ENCODE measurements at places on chromosomes 4 and X.

DNA sequence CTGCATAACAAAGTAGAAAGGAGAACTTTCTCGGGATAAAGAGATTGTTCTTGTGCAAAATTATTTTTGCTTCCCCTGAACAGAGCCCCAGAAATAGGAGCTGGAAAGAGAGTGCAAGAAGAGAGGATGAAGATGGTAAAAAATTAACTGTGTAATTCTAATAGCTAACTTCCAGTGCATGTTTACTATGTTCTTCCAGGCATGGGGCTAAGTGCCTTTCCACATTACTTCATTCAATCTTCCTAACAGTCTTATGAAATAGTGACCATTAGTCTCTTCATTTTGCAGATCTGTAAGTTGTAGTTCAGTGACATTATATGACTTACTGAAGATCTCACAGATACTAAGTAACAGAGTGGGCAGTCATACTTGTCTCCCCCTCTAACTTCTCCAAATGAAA, 61.1 kb upstream of the KLHL13 start:
- DNase-seq: no peak

- no peak for DNase-seq
These were observed 138.2 kb upstream of the RAPGEF2 start for GRCh38 chr4:158964728-158965124.

DNA sequence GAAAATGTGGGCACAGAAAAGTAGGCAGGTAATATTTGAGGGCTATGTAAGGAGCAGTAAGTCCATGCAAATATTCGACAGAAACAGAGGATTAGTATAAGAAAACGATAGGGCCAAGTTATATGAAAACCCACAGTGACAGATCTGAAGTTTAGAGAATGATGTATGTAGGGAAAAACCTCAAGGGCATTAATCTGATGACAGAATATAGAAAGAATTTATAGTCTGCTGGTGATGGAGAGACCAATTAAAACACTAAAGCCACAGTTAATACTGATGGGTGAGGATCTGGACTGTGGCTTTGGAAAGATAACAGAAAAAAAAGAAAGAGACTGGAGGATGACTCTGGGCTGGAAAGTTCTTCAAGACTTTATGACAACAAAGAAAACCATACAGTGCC, 169.7 kb downstream of the PALLD start:
- no peak for DNase-seq

- DNase-seq: peak; percentile 74
These were observed 71.3 kb upstream of the LDB2 start for GRCh38 chr4:16969696-16970135.

DNA sequence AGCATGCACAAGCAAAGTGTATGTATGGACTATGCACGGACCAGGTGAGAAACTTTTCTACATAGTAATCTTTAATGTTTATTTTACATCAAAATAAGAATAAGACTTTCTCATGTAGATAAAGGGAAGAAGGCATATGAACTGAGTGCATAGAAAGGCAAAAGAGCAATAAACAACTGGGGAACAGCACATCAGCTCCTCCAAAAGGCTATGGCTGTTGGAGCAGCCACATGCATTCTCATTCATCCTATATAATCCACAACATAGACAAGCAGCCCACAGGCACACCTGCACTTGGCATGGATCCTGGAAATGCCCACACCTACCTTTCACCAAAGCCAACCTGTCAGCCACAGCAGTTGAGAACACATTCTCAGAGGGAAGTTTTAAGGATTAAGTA, 586.9 kb upstream of the INTU start:
- DNase-seq: no peak

GRCh38 chr4:148270630-148271029, 171.6 kb downstream of the NR3C2 start:
- DNase-seq: no peak

DNA sequence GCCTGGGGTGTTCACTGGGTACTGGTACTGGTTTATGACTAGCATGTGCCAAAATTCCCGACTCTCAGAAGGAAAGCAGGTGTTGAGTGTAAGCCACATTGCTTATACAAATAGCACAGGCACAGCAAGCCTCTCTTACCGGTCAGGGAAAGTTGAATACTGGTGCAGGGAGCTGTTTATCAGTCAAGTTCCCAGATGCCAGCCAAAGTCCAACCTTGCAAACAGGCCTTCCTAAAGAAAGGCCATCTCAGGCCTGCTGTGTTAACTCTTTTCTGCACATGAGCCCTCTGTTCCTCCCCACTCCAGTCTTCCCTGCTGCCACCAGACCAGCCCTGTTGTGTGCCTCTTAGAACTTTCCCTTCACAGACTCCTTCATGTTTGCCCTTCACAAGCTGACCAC, 34.2 kb downstream of the PKD2 start:
- DNase-seq: no peak

DNA sequence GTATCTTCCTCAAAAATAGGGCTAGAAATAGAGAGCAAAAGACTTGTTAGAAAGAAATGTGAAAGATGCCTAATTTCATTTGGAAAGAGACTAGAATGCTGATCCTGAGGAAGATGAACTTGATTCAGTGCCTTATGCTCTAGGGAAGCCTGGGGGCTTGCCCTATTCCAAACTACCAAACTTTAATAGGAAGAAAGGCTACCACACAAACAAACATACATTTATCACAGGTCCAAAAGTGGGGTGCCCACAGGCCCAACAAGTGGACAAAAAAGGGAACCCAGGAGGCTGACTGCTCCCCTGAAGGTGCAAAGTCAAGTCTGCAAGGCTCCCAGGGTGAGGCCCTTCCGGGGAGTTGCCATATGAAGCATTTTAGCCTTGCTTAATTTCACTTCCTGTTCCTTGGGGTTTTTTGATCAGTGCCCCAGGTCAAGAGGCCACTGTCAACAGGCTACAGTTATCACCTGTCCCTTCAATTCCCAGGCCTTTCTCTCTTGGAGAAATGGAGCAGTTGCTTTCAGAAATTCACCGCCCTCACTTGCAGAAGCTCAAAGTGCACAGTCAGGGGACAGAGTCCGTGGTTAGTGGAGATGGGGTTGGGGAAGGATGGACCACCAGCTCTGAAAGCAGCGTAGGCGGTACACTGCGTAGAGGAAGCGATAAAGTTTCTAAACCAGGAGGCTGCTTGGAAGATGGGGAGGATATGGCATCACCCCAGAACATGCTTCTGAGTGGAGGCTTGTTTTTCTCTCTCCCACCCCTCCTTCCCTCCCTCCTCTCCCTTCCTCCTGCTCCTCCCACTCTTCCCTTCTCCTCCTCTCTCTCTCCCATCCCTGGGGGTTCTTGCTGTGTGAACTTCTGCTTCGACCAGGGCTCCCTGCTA, 36.4 kb downstream of the TMEM154 start:
- no peak for DNase-seq

GRCh38 chr4:6359536-6360308, 90.1 kb downstream of the WFS1 start:
- DNase-seq: no peak

- DNase-seq: no peak
These were observed 591.0 kb upstream of the ATOH1 start for GRCh38 chr4:93237521-93237920.

DNA sequence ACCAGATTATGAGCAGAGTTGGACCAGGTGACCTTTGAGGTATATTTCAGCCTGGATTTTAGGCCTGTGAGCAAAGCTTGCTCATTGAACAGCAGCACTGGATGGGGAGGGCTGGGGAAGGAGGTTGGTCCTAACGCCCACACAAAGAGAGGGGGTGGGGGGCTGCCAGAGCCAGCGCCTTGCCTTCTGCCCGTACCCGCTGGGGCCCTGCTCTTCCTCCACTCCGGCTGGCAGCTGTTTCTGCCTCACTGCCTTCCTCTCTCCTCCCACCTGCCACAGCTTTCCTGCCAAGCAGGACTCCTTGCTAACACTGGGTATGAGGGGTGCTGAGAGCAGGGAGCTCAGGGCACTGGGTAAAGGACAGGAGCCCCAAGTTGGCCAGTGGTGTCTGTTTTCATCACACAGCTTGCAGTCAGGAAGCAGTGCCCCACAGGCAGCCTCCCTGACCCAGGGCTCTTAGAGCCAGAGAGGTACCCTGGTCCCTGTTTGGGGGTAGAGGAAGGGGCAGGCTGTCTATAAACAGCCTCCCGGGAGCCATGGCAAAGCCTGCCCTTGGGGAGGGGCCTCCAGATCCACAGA, 6.1 kb downstream of the NALF2 start:
- DNase-seq: no peak

Data from tibial artery (tissue), 4 donors.